ENCODE measurements at places on chromosomes 16 and 17. TPM values are rescaled to one million over a fixed set of nuclear protein-coding genes. Genes with fewer than 3 reads are reported as not detected.

GRCh38 chr17:75373280-75373679, 32.2 kb downstream of the GRB2 start:
- no peak for DNase-seq

Gene NPW
- total RNA-seq: not detected

Gene PLD6
- total RNA-seq: 4.9 TPM

DNA sequence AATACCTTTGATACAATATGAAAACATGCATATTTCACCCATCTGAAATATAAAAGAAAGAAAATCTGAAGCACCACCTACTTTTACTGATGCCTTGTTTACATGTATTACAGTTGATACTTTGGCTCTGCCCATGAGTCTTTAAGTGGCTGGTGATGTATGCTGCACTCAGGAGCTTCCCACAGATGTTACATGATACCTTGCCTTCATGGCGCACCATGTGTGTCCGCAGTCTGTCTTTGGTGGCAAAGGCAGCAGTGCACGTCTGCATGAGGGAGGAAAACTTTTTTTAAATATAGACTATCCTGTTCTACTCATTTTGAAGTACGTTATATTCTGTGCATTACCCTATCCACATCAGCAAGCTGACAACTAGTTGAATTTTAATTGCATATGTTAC, 7.5 kb downstream of the VEZF1 start:
- no peak for DNase-seq

- no peak for DNase-seq
These were observed 35.1 kb downstream of the CDH1 start for GRCh38 chr16:68772030-68772681.

Gene TRAF7
- total RNA-seq: 64.3 TPM
